SIG-M5 (cell line): ENCODE measurements at places on chromosomes 4 and X.

- peak; percentile 42 for DNase-seq
These were observed 110.6 kb upstream of the FSTL5 start for GRCh38 chr4:162274354-162274753.

DNA sequence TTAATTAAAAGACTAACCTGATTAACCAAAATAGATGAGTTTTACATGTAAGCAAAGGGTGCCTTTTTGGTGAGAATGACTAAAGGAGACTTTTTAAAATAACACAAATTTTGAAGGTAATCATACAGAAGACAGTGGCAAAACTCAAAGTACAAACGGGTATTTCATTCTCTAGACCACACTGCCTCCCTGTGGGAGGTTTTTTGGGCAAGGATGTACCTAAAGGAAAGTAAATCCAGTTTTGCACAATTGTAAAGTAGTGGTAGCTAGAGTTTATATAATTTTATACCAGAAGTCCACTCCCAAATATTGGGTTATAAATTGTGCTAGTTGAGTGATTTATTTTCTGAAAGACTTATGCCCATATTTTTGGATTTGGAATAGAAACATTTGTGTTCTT is 201.0 kb downstream of the PAPSS1 start:
- DNase-seq: no peak

- no peak for DNase-seq
These were observed 186.9 kb downstream of the STK32B start for GRCh38 chr4:5238173-5238572.

DNA sequence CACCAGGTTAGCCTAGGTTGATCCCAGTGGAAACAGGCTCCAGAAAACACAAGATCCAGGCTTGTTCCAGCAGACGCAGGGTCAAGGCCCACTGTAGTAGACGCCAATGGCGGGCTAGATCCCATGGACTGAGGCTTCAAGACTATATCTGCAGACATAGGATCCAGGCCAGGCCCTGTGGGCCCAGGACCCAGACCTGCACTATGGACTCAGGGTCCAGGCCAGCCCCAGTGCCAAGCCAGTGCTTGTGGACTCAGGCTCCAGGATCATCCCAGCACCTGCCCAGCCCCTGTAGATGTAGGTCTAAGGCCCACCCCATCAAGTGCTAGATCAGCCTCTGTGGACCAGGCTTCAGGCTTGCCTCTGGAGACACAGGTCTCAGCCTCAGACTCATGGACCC is 300.9 kb downstream of the CHIC1 start:
- no peak for DNase-seq

DNA sequence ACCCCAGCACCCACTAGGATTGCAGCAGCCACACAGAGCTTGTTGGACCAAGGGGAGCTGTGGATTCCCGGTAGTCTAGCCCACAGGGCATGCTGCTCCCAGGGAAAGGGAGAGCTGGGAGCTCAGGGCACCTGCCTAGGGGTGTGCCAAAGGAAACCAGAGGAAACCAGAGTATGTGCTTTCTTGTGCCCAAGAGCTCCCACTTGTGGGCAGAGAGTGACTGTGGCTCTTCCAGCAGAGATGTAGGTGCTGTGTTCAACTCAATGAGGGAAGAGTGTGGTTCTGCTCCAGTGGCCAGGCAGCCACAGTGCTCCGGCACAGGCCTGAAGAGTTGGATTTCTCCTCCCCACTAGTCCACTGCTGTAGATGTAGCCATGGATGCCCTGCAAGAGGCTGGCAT is 1050.0 kb upstream of the INTU start:
- DNase-seq: no peak

DNA sequence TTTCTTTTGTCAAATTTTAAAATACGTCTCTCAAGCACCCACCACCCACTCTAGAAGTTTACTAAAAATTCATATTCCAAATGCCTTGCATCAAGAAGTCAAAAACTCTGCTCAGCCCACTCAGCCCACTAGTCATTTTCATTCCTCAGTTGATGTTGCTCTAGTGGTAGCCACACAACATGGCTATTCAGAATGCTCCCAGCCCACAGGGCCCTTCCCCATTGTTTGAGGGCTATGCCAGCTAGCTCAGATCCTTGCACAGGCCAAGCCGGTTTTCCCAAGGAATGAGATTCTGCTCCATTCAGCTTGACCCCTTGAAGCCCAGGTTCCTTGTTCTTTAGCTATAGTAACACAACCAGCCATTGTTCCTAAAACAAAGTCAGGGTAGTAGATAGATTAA is 297.5 kb upstream of the RASGEF1B start:
- no peak for DNase-seq

- no peak for DNase-seq
These were observed 38.8 kb downstream of the MSN start for GRCh38 chrX:65706041-65706828.

- DNase-seq: no peak
These were observed 105.9 kb upstream of the DIAPH2 start for GRCh38 chrX:96578781-96579180.

GRCh38 chrX:74179071-74179470 is 124.9 kb upstream of the ZCCHC13 start:
- no peak for DNase-seq

GRCh38 chr4:136002316-136002715 is 1530.0 kb downstream of the PCDH18 start:
- no peak for DNase-seq

GRCh38 chr4:32440391-32440790 is 1720.2 kb downstream of the PCDH7 start:
- no peak for DNase-seq

DNA sequence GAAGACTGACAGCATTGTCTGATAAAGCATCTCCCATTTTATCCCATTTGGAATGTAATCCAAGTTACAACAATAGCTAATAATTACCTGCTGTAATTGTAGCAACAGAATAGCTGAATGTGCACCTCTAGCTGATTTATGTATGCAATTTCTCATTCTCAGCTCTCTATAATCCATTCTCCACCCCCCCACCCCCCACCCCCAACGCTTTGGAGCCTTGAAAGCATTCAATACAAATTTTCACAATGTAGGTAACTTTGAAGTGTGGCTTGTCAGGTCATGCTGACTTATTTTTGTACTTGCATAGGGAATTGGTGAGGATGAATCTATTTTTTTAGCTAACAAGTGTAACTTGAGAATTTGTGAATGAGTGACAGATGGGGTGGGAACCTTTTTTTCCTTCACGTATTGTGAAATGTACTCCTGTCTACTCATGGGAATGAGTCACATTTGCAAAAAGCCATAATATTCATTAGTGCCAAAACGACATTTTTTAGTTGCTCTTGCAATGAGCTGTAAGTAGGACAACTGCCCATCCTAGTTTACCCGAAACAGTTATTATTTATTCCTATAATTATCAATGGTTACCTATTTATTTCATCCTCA is 159.3 kb downstream of the PALLD start:
- DNase-seq: no peak

- DNase-seq: no peak
These were observed 658.5 kb downstream of the DACH2 start for GRCh38 chrX:86806786-86807185.

DNA sequence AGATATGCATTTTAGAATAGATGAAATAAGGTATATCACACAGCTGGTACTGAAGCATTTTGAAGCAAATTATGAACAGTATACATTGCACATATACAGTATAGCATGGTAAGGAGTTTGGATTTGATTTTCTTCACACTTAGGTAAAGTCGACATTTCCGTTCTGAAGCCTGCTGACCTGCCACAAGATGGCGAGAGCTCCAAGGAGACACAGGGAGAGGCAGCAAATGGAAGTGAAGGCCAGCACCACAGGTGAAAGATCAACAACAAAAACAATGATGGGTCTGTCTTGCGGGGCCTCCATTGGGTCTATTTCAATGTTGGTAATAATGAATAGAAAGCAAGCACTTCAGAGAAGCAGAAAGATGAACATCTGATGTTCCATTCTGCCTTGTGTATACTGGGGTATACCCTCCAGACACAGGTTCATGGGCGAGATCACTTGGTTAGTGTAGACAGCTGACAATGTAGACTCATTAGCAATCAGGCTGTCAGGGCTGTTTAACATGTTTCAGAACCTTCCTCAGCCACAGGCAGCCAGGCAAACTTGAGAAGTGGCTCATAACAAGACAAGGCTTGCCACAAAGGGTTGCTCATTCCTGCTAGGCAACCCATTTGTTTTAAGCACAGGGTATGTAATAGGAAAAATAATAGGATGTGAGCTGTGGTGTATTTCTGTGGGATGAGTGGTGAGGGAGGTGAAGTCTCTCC is 21.4 kb upstream of the NOX1 start:
- DNase-seq: no peak

DNA sequence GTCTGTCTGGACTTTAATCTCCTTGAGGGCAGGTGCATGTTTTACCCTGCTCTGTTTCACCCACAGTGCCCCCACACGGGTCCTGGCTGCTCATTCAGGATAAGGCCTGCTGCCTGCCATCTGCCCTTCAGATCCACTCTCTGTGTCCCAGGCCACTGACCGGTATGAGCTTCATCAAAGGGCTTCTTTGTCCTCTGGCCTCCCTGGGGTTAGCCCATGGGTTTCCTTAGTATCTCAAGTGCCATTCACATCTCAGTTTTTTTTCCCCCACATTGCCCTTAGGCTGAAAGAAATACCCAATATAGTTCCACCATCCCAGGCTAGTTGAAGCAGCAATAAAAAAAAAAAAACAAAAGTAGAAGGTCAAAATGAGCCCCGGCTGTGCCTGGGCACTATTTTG is 9.3 kb downstream of the CD99L2 start:
- no peak for DNase-seq

DNA sequence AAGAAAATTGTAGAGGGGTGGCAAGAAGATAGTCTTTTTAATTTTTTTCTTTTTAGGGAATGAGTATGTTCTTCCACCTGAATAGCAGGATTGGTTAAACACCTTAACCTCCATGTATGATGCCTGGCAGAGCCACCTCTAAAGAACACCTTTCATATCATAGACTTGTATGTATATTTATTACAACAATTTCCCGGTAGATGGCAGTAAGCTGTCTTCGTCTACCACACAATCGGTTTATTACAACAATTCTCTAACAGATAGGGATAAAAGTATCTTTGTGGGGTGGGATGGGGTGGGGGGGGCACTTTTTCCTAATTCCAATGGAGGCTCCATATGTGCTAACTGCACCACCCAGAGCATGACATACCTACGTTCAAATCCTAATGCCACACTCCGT is 255.5 kb downstream of the LDB2 start:
- no peak for DNase-seq

DNA sequence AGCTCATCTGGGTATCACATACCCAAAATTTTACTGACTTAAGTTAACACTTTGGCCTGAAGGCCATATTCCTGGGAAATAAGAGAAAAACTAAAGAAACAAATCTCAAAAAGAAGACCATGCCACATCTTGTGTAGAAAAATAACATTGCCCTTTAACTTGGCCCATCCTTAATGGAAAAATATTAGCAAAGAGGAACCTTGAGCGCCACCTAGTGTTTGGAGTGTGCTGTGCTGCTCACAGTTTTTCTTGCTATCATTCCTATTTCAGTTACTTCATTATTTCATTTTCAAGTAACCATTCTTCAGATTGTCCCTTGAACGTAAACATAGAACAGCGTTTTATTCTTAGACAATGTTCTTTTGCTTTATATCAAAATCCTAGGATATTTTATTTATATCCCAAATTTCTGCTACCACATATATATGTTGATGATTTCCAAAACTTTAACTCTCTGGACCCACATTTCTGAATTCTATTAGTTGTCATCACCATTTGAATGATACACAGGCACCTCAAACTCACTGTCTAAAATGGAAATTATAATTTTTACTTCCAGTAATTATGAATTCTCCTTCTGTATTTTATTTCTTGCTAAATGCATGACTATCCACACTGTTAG is 999.0 kb upstream of the ADGRL3 start:
- no peak for DNase-seq

DNA sequence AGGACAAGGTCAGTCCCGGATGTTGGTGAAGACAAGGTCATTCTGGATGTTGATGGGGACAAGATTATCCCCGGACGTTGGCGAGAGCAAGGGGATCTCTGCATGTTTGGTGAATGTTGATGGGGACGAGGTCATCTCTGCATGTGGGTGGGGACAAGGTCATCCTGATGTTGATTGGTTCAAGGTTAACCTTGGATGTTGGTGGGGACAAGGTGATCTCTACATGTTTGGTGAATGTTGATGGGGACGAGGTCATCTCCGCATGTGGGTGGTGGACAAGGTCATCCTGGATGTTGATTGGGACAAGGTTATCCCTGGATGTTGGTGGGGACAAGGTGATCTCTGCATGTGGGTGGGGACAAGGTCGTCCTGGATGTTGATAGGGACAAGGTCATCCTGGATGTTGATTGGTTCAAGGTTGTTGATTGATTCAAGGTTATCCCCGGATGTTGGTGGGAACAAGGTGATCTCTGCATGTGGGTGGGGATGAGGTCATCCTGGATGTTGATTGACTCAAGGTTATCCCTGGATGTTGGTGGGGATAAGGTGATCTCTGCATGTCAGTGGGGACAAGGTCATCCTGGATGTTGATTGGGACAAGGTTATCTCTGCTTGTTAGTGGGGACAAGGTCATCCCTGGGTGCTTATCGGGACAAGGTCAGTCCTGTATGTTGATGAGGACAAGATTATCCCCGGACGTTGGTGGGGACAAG is 28.8 kb upstream of the PLCXD1 start:
- no peak for DNase-seq

GRCh38 chr4:19213388-19213787 is 1038.3 kb upstream of the SLIT2 start:
- no peak for DNase-seq

DNA sequence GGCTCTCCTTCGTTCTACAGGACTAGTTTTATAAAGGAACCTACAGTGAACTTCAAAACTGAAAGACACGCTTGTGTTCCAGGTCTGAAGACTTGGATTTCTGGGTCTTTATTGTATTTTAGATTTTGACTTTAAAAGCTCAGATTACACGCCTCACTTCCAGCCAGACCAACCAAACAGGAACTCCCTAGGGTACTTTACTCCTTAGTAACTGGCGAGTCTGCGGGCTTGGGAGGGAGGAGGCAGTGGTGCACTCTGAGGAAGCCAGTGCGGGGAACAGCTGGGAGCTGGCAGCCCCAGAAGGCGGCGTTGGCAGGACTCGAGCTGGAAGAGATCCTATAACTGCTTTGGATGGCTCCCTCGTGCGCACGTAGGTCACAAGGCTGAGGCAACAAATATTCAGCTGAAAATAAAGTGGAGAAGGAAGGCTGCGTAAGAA is 391 bp upstream of the PHKA1 start:
- no peak for DNase-seq

- DNase-seq: no peak
These were observed 173.0 kb downstream of the COX18 start for GRCh38 chr4:72896515-72896914.

DNA sequence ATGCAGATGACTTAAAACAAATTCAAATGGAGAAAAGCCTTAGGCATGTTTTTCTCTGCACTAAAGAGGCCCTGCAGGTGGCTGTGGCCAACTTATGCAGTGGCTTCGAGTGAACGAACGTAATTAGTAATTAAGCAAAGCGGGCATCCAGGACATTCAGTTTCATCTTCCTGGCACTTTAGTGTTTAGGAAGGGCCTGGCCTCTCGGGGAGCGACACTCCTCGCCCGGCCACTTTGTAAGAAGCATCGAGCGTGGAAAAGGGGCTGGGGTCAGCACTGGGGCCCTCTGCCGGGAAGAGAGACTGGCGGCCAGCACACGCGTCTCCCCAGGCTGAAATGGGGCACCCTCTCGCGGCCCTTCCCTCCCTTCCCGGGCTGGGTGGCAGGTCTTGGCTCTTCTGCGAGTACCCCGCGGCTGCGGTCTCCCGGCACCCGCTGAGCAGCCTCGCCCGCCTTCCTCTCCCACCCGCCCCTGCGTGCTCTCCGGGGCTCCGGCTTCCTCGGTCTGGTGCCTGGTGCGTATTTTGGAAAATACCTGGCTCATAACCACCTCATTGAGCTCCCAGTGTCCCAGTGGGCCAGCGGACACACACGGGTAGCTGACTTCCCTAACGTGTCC is 677 bp upstream of the CYP4V2 start:
- DNase-seq: no peak
